Stimulated activated CD8-positive, alpha-beta memory T cell treated with anti-CD3 and anti-CD28 coated beads, Interleukin-2, amount 100 ng/mL, for 1 hour (primary cell): ENCODE measurements at places on chromosomes 11 and 22.

DNA sequence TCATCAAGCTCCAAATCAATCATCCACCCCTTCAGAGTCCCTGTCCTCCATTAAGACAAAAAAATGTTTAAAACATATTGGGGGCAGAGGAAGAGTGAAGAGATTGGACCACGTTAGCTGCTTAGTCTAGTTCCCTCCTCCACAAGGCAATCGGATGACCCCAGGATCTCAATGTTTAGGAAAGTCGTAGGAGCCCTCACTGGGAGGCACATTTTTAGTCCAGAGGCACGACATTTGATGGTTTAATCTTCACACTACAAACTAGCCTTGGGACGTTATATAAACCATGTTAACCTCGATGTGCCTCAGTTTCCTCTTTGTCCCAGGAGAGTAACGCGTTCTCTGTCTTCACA lies 588 bp upstream of the FAT3 start:
- DNase-seq = no peak

GRCh38 chr11:116364348-116364747 lies 408.4 kb downstream of the BUD13 start:
- no peak for DNase-seq

GRCh38 chr11:133867456-133867855 lies 22.1 kb upstream of the SPATA19 start:
- DNase-seq = no peak

- DNase-seq = no peak
These were observed 65.1 kb downstream of the CLMP start for GRCh38 chr11:123129920-123130319.

DNA sequence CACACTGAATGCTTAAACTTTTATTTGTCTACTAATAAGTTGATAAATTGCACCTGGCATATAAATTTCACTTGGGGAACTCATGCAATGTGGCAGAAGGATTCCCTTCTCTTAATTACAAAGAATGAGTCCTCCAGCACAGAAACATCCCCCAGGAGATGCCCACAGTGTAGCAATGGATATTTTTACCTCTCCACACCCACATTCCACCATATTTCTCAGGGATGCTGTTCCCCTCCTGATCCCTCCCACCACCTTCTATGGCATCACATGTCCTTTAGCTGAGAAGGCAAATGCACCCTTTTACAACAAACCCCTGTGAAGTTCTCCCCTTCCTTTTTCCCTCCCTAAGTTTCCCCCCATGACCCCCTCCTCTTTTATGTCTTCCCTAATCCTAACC lies 56.1 kb upstream of the UBASH3B start:
- no peak for DNase-seq

DNA sequence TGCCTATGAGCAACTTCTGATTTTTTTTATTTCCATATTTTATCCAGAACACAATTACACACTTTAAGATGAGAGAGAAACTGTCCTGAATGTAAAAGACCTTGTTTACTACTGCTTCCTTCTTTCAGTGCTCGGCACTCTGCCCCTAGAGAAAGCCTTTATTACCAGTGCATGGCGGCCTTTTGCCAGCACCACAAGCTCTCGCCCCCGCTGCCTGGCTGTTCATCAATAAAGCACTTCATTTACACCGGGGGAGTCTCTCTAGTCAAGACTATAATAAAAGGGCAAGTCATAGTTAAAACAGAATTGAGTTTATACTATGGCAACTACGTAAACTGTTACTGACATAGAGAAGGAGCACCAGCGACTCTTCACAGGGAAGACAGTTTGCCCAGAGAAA lies 259.5 kb downstream of the CADM1 start:
- no peak for DNase-seq

GRCh38 chr11:121483805-121484480 lies 31.2 kb upstream of the SORL1-AS1 start:
- no peak for DNase-seq

DNA sequence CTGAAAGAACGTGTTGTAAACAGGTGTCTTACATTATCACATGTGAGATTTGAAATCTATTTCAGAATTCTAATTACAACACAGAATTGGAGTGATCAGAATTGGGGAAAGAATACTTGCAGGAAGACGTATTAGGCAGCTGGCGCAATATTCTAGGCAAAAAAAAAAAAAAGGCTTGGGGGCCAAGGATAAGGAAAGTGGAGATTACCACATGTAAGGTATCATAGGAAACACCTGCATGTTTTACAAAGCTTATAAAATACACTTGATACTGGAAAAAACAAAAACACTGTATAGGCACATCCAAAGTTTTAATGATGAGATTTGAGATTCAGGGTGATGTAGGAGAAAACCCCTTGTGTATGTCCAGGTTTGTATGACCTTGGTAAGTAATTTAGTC lies 245.1 kb downstream of the DDX10 start:
- DNase-seq = no peak

DNA sequence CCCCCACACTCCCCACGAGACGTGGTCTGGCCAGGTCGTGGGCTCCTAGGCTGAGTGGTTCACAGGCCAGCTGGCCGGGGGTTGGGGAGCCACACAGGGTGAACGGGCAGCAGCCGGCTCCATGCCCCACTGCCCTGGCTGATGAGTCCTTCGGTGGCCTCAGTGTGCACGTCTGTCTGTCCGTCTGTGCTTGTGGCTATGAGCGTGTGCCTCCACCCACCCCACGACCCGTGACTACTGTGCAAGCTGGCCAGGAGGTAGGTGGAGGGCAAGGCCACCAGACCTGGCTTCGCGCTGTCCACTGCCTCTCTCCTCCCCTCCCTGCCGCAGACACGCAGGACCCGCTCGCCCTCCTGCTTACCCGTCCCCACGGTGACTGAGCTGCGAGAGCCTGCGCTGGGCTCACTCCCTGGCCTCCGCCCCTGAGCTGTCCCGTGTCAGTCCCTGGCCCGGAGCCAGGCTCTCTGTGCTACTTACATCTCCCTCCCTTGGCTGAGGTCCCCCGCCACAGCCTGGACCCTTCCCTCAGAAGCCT lies 14.1 kb downstream of the CSDC2 start:
- DNase-seq = no peak

DNA sequence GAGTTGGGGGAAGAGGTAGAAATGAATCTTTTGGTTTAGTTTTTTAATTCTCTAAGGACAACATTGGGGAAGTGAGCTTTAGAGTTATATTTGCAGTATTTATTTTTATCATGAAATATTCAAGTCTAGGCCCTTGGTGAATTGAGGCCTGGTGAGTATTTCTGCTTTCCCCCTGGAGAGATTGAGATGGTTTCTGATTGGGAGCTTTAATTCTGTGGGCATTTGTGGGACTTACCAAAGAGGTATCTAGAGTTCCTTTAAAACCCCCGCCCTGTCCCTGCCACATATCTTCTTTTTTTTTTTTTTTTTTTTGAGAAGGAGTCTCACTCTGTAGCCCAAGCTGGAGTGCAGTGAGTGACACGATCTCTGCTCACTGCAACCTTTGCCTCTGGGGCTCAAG lies 9.6 kb downstream of the ACO2 start:
- DNase-seq = no peak

GRCh38 chr11:70109006-70109405 lies 30.9 kb downstream of the ANO1 start:
- DNase-seq = no peak

DNA sequence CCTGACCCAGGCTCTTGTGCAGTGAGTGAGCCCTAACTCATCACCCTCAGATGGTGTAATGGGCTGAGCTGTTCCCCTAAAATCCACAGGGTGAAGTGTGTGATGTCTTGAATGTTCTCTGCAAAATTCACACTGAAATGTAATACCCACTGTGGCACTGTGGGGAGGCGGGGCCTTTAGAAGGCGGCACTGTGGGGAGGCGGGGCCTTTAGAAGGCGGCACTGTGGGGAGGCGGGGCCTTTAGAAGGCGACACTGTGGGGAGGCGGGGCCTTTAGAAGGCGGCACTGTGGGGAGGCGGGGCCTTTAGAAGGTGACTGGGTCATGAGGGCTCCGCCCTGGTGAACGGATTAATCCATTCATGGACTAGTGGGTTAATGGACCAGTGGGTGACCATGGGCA lies 33.0 kb downstream of the CHID1 start:
- DNase-seq = no peak

GRCh38 chr22:30879415-30879797 lies 89.2 kb downstream of the MORC2 start:
- no peak for DNase-seq

- DNase-seq = no peak
These were observed 13.5 kb downstream of the SREBF2 start for GRCh38 chr22:41846268-41846987.

- no peak for DNase-seq
These were observed 23.5 kb downstream of the PITPNB start for GRCh38 chr22:27895600-27895999.

- no peak for DNase-seq
These were observed 147.1 kb downstream of the WT1 start for GRCh38 chr11:32288276-32288675.

DNA sequence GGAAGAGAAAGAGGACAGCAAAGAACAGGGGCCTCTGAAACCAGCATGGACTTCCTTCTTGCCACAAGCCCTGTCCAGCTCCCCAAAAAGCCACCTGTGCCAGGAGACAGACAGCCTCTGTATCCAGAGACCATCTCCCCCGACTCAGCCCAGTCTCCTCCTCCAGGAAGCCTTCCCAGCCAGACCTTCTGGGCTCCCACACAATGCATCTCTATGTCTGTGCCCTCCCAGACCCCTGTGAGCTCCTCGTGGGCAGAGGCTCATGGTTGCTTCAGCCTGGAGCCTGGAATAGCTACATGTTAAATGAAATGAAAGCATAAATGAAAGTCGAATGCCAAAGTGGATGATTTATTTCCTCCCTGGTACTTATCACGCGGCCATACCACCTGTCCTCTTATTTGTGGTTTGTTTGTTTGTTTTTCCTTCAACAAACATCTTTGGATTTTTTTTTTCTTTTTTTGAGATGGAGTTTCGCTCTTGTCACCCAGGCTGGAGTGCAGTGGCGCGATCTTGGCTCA lies 7.3 kb upstream of the ARAP1 start:
- no peak for DNase-seq

- DNase-seq = no peak
These were observed 1.2 kb downstream of the SOX10 start for GRCh38 chr22:37982938-37983859.

DNA sequence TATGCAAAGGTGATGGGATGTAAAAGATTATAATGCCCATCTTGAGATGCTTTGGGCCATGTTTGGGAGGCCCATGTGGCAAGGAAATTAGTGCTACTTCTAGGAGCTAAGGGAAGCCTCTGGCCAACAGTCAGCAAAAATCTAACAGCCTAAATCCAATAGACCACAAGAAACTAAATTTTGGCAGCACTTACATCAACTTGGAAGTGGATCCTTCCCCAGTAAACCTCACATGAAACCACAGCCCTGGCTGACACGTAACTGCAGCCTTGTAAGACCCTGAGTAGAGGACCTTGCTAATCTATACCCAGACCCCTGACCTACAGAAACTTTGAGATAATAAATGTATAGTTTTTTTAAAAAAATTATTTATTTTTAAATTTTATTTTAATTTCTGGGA lies 13.1 kb upstream of the GRK3 start:
- DNase-seq = no peak

DNA sequence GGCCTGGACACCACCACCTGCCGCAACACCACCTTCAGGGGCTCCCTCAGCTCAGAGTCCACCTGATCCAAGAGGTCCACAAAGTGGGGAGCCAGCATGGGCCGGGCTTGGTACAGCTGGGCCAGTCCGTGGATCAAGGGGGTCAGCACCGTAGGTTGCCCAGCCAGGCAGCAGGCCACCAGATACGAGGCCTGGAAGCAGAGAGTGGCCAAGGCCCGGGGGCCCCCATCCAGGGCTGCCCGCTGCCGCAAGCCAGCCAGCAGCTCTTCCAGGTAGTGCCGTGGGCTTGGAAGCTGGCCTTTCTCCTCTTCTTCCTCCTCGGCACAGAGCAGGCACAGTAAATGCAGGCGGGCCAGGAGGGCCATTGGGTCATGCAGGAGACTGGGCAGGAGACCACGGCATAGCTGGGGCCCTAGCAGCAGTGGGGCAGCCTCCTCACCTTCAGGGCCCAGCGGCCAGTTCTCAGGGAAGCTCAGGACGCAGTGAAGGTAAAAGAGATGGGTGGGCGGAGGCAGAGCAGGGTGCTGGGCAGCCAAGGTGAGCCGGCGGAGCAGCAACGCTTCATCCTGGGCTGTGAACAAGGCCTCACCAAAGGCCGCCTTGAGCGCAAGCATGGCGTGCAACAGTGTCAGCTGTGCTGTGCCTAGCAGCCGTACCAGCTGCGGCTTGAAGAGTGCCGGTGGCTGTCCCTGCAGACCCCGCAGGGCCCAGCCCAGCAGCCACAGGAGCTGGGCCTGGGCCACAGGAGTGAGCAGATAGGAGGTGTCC lies 1.7 kb downstream of the AP5B1 start:
- no peak for DNase-seq

DNA sequence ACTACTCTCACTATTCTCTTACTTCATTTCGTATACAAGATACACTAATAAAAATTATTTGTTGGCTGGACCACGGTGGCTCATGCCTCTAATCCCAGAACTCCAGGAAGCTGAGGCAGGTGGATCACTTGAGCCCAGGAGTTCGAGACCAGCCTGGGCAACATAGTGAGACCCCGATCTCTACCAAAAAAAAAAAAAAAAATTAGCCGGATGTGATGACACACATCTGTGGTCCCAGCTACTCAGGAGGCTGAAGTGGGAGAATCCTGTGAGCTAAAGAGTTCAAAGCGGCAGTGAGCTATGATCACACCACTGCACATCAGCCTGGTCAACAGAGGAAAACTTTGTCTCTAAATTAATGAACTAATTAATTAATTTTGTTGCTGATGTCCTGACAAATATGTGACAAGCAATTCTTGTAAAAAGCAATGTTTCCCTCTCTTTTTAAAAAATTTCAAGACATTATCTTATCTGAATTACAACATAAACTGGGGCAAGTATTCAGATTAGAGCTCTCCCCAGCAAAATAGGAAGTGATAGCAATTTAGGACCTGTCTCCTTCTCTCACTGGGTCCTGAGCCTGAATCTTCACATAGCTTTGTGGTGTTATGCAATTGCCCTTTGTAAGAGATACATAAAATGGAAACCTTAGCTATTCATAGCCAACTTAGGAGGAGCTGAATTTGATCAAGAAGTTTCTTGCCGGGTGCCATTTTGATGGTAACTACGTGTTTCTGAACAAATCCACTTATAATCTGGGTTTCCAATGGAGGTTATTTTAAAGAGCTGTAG lies 17.6 kb upstream of the TMA7B start:
- no peak for DNase-seq

DNA sequence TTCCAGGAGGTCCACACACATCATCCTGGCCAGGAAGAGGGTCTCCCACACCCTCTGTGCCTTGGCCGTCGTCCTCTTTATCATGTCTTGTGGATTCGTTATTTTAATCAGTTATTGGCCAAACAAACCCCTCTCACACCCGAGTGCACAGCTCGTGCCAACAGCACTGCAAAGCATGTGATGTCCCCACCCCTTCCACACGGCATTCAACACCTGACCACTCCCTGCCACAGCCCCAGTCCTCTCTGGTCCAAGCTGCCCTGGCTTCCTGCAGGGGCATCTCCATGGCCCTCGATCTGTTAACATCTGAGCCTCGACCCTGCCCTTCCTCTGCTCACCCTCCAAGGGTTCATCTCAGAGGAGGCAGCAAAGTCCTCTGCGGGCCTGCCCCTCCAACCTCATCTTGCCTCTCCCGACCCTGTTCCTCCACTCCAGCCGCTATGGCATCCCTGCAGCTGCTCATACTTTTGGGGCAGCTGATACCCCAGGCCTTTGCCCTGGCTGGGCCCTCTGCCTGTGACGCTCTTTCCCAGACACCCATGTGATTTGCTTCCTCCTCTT lies 14.0 kb downstream of the MYEOV start:
- no peak for DNase-seq
